ENCODE measurements at places on chromosomes 2 and 18. TPM values are rescaled to one million over a fixed set of nuclear protein-coding genes. Genes with fewer than 3 reads are reported as not detected.

- no peak overlapping the region for H3K27ac ChIP-seq
- peaks cover 3% of the 10 kb centered on the region for H3K36me3 ChIP-seq
- H3K27me3 ChIP-seq, result peaks cover 7% of the 10 kb centered on the region
- no peak overlapping the region for H3K4me3 ChIP-seq
- DNase-seq, result no peak
Observed at GRCh38 chr2:12982149-12982584, 265.4 kb downstream of the TRIB2 start.

DNA sequence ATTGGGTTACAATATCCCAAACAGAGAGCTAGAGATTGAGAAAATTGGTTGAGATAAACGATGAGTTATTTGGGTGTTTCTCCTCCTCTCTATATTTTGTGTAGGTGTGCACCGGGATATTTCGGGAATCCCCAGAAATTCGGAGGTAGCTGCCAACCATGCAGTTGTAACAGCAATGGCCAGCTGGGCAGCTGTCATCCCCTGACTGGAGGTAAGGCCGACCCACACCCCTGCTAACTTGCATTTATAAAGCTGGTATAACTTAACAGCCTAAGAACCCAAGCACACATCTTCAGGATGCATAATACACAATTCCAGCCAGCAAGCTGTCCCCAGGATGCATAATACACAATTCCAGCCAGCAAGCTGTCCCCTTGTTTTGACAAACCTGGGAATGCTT lies 124.6 kb upstream of the TTC39C start:
- H3K27me3 ChIP-seq, result no peaks in the 10 kb centered on the region
- H3K36me3 ChIP-seq, result peaks cover 2% of the 10 kb centered on the region
- no peak overlapping the region for H3K4me3 ChIP-seq
- H3K27ac ChIP-seq, result no peak overlapping the region

DNA sequence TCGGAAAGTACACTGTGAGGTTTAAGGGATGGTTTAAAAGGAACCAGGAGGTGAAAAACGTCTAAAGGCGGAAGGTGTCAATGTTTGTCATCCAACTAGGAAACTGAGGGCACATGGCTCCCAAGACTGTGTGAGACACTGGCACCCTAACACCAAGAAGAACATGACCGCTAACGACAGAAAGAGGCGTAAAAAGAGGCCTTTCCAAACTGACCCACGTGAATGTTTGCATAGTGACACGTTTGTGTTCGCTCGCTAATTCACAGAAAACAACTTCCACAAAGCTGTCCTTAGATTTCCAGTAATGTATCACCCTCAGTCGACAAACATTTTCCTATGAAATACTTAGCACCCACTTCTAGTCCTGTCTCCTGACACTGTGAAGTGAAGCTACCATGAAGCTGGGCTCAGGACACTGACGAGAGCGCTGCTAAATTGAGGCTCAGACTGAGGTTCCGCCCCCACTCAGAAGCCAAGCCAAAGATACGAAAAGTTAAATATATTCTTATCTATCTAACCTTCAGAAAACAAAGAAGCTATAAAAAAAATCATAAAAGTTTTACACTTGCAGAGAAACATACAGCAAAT lies 86.5 kb downstream of the ZNF516 start:
- H3K27ac ChIP-seq, result peak overlapping the region; percentile 45
- no peaks in the 10 kb centered on the region for H3K27me3 ChIP-seq
- H3K4me3 ChIP-seq, result no peak overlapping the region
- no peak for DNase-seq
- peaks cover 48% of the 10 kb centered on the region for H3K4me1 ChIP-seq
- H3K36me3 ChIP-seq, result peaks cover 6% of the 10 kb centered on the region

- H3K4me3 ChIP-seq, result peak overlapping the region; percentile 91
- no peak for DNase-seq
- H3K36me3 ChIP-seq, result peaks cover 2% of the 10 kb centered on the region
Observed at GRCh38 chr2:161245671-161246070, 62.6 kb upstream of the PSMD14 start.

- no peak overlapping the region for H3K4me3 ChIP-seq
- H3K27me3 ChIP-seq, result no peaks in the 10 kb centered on the region
- no peak for DNase-seq
Observed at GRCh38 chr18:63149302-63149587, 170.3 kb downstream of the BCL2 start.

DNA sequence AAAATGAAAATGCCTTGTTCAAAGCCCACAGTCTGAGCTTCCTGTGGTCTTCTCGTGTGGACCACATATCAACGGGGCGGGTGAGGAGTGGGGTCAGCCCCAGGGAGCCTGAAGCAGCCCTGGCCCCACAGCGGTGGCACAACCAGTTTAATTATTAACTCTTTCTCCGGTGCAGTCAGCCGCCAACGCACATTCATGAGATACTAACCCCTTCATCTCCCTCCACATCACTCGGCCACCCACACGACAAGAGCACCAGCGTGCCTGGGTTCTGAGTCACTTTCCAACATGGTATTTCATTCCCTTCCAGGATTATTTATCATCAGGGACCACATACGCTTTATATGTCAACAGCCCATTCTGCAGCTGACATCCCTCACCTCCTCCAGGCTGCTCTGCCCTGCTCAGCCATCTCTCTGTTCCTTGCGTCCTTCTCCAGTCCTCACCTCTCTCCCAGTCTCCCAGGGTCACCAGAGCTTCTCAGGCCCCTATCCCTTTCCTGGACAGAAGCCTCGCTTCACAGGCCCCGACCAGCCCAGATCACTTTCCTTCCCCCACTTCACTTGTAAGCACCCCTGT lies 48.0 kb upstream of the ID2 start:
- no peaks in the 10 kb centered on the region for H3K36me3 ChIP-seq
- H3K4me1 ChIP-seq, result peaks cover 16% of the 10 kb centered on the region
- H3K27me3 ChIP-seq, result peaks cover 19% of the 10 kb centered on the region
- no peak for DNase-seq
- H3K27ac ChIP-seq, result no peak overlapping the region

- H3K4me3 ChIP-seq, result no peak overlapping the region
- H3K4me1 ChIP-seq, result no peaks in the 10 kb centered on the region
- no peak for DNase-seq
- H3K36me3 ChIP-seq, result no peaks in the 10 kb centered on the region
Observed at GRCh38 chr18:6444466-6445228, 29.9 kb upstream of the L3MBTL4 start.

DNA sequence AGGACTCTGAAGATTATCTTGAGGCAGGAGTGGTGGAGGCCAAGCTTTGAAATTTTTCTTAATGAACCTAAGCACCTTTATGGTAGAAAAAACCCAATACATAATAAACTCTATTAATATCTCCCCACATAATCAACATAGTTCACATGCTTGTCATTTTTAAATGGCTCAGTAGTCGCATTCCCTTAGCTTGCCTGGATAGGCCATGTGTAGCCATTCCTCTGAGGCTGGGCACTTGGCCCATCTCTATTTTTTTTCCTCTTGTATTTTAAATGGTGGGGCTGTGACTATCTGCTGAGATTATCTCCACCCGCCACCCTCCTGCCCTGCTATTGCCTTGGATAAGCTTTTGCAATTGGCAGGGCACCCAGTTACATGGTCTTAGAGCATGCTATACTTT lies 143.1 kb downstream of the FHOD3 start:
- H3K4me1 ChIP-seq, result no peaks in the 10 kb centered on the region
- peaks cover 58% of the 10 kb centered on the region for H3K27me3 ChIP-seq
- H3K27ac ChIP-seq, result no peak overlapping the region
- no peak for DNase-seq
- peaks cover 4% of the 10 kb centered on the region for H3K36me3 ChIP-seq

GRCh38 chr2:233367586-233367985 lies 13.3 kb downstream of the DGKD start:
- H3K27ac ChIP-seq, result no peak overlapping the region
- peaks cover 30% of the 10 kb centered on the region for H3K4me1 ChIP-seq
- H3K36me3 ChIP-seq, result peaks cover 5% of the 10 kb centered on the region
- no peak for DNase-seq
- H3K27me3 ChIP-seq, result no peaks in the 10 kb centered on the region

GRCh38 chr2:121356058-121356640 lies 71.1 kb upstream of the TFCP2L1 start:
- no peaks in the 10 kb centered on the region for H3K27me3 ChIP-seq
- H3K4me3 ChIP-seq, result no peak overlapping the region
- peaks cover 3% of the 10 kb centered on the region for H3K36me3 ChIP-seq
- H3K27ac ChIP-seq, result no peak overlapping the region

GRCh38 chr2:1687254-1687653 lies 57.1 kb downstream of the PXDN start:
- H3K4me1 ChIP-seq, result peaks cover 3% of the 10 kb centered on the region
- no peak overlapping the region for H3K27ac ChIP-seq
- H3K36me3 ChIP-seq, result peaks cover 2% of the 10 kb centered on the region
- no peak overlapping the region for H3K4me3 ChIP-seq
- H3K27me3 ChIP-seq, result peaks cover 10% of the 10 kb centered on the region

- no peaks in the 10 kb centered on the region for H3K27me3 ChIP-seq
- H3K4me1 ChIP-seq, result peaks cover 57% of the 10 kb centered on the region
- H3K4me3 ChIP-seq, result peak overlapping the region; percentile 91
- H3K36me3 ChIP-seq, result peaks cover 4% of the 10 kb centered on the region
Observed at GRCh38 chr2:197286805-197287595, 23.6 kb downstream of the ANKRD44 start.

- no peak overlapping the region for H3K27ac ChIP-seq
- H3K4me1 ChIP-seq, result peaks cover 5% of the 10 kb centered on the region
- H3K27me3 ChIP-seq, result peaks cover 12% of the 10 kb centered on the region
- no peak overlapping the region for H3K4me3 ChIP-seq
Observed at GRCh38 chr18:12606592-12607315, 51.2 kb downstream of the SPIRE1 start.

GRCh38 chr2:71688530-71688929 lies 235.2 kb downstream of the DYSF start:
- H3K4me1 ChIP-seq, result peaks cover 2% of the 10 kb centered on the region
- H3K4me3 ChIP-seq, result no peak overlapping the region
- DNase-seq, result no peak

MTCL1 gene
- total RNA-seq, result 2.1 TPM

GCFC2 gene
- 22.4 TPM for total RNA-seq

DGKD gene
- total RNA-seq, result 148 TPM

EXOC6B gene
- total RNA-seq, result 14.6 TPM
